Stimulated activated CD4-positive, alpha-beta T cell treated with anti-CD3 and anti-CD28 coated beads, Interleukin-12 subunit alpha, Interleukin-12 subunit beta, amount 100 ng/mL, for 24 hours (primary cell): ENCODE measurements at places on chromosomes 12 and 14.

DNA sequence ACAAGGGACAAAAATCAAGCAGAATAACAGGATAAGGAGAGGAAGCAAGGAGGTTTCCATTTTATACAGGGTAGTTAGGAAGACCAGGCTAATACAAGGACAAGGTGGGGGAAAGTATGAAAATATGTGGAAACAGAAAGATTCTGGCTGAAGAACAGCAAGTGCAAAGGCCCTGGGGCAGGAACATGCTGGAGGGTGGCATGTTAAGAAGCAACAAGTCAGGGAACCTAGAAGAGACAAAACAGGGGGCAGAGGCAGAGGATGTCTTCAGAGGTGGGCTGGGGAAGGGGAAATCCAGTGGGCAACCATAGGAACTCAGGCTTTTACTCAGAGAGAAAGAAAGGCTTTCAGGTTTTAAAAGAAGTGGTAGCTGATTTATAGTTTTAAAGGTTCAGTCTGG lies 54.8 kb downstream of the NT5DC3 start:
- DNase-seq: no peak

DNA sequence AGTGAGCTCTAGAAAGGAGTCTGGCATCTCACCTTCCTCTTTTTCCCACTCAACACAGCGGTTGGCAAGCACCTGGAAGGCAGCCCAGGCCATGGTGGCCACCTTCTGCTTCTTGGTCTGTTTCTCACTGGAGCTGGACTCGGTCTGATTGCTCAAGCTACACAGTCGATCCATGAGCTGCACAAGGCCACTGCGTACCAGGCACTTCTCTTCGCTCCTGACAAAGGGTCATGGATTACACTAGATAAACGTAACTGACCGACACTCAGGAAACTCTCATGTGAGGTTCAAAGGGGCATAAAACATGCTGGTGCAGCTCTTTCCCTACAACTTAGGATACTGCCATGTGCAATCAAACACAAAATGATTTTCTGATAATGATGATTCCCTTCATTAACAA lies 113.7 kb downstream of the TRAFD1 start:
- DNase-seq: no peak

GRCh38 chr12:131108177-131108955 lies 154.7 kb downstream of the ADGRD1 start:
- DNase-seq: no peak

GRCh38 chr14:75249251-75249957 lies 29.2 kb upstream of the FOS start:
- DNase-seq: peak; percentile 55

GRCh38 chr14:95319312-95320077 lies at the start of gene CLMN:
TSS of gene CLMN (minus strand) at chr14:95319908. CDS start at chr14:95319792, 116 bp downstream.
- DNase-seq: no peak

GRCh38 chr14:103384450-103385151 lies 614 bp upstream of the MARK3 start:
- no peak for DNase-seq

DNA sequence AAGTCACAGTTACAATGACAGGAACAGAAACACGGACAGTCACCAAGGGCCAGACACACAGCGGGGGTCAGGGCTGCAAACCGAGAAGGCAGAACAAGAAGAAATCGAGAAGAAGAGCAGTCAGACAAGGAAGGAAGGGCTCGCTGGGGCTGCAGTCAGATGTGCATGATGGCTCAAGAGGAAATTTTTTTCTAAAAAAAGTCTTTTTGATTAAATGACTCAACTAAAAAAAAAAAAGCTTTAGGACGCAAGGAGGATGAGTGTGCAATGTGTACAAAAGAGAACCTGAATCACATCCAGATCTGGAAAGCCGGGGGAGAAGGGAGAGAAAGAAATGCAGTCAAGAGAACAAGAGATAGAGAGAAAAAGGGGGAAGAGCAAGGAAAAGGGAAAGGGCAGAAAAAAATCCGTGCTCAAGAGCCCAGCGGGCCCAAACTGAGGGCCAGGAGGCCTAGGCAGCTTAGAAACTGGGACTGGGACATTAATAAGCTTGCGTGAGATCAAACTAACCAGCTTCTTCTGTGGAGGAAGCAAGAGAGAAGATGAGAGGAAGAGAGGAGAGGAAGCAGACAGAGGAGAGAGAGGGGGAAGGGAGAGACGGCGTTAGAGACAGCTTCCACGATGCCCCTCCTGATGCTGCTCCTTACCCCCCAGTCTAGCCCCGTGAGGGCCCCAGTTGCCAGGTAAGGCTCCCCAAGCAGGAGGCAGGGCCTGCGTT lies 6.7 kb downstream of the IFFO1 start:
- DNase-seq: no peak

DNA sequence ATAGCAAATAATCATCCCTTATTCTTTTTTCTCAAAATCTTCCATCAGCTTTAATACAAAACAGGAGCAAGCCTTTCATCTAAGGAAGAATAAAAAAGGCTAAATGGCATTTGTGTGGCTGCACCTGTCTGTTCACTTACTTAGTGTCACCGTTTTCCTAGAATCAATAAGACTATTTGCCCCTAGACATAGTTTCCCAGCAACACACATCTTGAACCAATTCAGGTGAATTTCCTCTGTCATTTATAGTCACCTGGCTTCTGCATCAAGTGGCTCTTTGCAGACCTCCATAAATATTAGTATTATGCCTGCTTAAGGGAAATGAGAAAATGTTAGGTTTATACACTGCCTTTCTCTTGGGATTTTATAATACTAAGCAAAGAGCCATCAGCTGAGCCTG lies 17.4 kb upstream of the GCH1 start:
- DNase-seq: no peak

GRCh38 chr14:78484028-78484427 lies 313.9 kb downstream of the NRXN3 start:
- no peak for DNase-seq

DNA sequence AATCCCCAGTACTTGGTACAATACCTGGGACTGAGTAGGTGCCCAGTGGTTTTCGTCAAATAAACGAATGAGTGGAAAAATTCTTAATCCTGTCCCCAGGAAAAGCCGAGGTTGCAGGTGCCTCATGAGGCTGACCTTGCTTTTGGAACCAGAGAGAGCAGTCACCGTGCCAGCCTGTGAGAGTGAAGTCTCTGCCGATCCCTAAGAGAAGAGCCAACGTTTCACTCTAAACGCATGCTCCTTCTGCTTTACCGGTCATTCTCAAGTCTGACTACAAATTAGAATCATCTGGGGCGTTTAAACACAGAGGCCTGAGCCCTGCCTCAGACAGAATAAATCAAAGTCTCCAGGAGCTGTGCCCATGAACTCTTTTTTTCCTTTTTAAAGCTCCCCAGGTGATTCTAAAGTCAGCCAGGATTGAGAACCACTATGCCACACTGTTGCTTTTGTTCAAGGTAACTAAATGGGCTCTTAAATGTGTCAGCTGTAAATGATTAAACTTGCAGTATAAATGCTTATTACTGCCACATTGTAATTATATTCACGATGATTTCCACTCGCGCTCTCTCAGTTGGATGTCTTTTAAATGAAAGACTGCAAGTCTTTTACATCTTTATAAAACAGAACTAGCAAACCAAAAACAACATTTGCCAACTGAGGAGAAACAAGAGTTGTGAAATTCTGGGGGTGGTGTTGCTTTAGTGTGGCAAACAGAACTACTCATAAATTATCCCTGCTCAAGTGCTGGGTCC lies 26.9 kb downstream of the TCP11L2 start:
- no peak for DNase-seq

DNA sequence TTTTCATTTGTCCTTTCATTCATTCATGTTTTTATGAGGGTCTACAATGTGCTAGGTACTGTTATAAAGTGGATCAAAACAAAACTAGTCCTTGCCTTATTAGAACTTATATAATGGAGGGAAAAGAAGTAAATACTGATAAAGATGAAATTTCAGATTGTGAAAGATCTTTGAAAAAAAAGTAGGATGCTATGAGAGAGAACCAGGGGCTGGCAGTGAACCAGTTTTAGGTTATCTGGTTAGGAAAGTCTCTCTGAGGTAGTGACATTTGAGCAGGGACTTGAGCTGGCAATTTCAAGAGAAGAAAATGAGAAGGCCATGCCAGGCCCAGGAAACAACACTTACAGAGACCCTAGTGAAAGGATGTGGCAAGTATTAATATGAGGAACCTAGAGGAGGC lies 57.3 kb upstream of the E2F7 start:
- DNase-seq: no peak

- no peak for DNase-seq
These were observed 52.8 kb downstream of the AKAP6 start for GRCh38 chr14:32381869-32382268.

DNA sequence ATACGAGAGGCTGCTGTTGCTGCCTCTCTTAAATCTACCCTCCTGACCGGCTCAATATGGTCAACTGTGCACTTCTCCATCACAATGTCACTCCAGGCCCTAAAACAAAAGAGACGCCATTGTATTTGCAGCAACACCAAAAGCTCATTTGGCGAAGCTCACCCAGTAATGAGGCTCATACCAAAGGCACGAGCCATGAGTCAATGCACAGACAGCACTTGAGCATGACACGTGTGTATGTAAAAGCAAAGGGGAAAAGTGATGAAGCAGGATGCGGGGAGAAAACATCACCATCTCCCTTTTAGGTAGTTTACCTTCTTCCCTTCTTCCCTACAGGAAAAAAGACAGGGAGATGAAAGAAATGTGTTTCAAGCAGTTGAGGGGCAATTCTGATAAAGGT lies 150.3 kb downstream of the FOXN3 start:
- DNase-seq: no peak

DNA sequence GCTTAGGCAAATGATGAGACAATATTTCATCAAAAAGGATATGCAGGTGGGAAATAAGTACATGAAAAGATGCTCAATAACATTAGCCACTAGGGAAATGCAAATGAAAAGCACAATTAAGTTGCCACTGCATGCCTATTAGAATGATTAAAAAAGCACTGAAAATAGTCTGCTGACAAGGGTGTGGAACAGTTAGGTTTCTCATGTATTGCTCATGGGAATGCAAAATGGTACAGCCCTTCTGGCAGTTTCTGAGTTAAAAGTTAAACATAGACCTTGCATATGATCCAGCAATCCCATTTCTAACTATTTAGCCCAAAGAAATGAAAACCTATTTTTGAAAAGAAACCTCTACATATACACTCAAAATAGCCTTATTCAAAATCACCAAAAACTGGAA lies 393.0 kb downstream of the BMP4 start:
- DNase-seq: no peak

DNA sequence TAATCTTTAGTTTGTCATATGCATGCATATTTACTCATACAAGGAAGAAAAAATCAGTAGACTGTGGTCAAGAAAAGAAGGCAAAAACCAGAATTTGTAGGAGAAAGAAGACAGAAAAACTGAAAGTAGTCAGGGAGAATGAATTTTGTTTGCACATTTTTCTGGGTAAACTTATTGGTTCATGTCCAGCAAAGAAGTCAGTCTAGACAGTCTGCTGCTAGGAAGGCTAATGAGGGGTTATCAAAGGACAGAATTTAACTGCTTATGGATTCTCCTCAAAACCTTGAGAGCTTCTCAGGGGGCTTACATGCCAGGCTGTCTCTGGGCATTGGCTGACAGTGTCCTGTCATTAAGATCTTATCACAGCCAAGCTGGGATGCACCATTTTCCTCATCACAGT lies 293.9 kb downstream of the RPAP3 start:
- no peak for DNase-seq

GRCh38 chr12:70048521-70049250 lies 194.5 kb upstream of the CNOT2 start:
- DNase-seq: no peak

DNA sequence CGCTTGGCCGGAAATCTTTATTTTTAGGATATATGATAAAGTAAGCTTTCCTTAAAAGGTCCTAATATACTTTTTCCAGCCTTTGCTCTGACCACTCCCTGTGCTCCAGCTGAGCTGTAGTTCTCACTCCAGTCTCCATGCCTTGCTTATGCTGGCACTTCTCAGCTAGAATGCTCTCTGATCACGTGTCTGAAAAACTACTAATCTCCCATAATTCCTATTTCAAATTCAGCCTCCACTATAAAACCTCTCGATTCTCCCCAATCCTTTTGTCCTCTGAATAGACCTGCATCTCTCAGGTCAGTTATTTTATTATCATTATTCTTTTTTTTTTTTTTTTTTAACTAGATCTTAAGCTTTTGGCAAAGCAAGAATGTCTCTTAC lies 3.7 kb downstream of the BIN2 start:
- no peak for DNase-seq

DNA sequence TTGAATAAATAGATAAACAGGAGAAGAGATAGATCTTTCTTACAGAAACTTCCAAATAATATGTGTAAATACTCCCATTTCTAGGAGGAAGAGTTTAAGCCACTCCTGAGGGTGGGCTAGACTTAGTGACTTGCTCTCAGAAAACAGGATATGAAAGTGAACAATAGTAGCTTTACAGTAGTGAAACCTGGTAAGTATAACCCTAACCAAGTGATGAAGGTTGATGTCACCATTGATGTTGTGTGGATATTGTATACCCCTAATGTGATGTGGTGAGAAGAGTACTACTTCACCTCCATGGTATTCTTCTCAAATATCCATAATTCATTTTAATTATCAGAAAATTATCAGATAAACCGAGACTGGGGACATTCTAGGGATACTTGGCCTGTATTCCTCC lies 20.9 kb downstream of the AKAP6 start:
- no peak for DNase-seq

DNA sequence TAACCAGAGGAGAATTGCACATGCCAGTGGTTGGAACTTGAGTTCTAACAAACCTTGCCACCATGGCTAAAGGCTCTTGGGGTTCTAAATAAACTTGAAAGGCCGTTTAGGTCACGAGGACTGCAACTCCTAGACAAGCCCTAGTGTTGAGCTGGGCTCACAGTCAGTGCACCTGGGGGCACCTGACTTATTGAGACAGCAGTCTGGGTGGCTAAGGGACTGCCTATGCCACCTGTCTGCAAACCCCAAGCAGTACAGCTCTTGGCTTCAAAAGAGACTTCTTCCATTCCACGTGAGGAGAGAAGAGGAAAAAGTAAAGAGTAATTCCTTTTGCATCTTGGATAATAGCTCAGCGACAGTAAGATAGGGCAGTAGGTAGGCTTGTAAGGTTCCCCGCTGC lies 765.6 kb upstream of the FOXG1 start:
- DNase-seq: no peak

GRCh38 chr14:96037891-96038557 lies 1.1 kb upstream of the C14orf132 start:
- no peak for DNase-seq

DNA sequence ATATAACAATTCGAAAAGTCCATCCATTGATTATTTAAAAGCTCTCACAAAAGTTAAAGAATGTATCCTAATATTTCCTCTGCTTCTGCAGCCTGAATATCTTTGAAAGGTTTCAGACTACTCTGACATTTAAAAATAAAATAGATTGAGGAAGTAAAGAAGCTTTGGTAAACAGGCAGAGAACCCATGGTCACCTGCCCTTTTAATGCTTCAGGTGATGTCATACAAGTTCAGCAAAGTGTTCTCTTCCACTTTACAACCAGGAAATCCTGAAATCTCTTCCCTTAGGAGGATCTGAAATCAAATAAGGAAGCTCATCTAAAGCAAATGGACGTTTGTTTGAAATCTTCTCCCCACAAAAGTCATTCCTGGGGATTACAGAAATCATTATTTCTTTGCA lies 322.4 kb downstream of the PDZRN4 start:
- no peak for DNase-seq
